ENCODE measurements at places on chromosomes 16 and 17.

DNA sequence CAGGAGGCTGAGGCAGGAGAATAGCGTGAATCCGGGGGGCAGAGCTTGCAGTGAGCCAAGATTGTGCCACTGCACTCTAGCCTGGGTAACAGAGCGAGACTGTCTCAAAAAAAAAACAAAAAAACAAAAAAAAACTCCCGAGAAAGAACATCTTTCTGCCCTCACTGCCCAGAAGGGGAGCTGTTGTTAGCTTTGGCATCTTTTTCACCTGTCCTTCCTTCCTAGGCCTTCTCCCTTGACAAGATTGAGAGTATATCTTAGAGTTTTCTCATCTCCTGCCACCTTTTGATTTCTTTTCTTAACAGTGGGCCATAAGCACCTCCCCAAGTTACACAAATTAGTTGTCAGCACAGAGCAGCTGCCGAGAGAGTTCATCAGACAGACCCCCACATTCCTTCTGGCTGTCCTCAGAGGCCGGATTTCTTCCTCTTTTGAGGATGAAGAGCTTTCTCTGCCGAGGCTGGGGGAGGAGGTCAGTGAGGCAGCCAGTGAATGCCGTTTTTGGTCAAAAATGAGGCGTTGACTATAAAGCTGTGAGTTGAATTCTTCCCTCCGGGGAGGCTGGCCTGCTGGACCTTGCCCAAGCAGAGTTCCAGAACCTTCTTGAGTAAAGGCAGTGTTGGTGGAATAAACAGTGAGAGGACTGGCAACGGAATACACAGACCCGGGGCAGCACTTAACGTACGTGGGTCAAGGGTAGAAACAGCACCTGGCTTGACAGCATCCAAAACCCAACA lies 127.0 kb downstream of the ABCC6 start:
- no peak for DNase-seq

DNA sequence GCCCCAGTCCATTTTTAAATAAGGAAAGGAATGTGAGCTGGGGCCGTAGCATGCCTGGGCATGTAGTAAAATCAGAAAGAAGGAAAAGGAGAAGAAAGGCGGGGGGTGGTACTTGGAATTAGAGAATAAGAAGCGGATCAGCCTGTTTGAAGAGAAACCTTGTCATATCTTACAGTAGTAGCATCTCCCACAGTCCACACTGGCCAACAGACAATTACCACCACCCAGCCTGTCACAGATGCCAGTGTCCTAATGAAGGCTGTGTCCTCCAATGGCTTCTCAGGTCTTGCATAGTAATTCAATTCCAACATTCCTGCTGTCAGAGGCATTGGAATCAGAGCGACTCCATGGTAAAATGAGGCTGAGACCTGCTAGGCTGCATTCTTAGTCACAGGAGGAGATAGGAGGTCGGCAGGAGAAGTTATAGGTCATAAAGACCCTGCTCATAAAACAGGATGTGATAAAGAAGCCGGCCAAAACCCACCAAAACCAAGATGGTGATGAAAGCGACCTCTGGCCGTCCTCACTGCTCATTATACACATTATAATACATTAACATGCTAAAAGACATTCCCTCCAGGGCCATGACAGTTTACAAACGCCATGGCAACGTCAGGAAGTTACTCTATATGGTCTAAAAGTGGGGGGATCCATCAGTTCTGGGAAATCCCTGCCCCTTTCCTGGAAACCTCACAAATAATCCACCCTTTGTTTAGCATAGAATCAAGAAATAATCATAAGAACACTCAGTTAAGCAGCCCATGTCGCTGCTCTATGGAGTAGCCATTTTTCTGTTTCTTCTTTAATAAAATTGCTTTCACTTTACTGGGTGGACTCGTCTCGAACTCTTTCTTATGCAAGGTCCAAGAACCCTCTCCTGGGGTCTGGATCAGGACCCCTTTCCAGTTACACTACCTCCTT lies 9.6 kb upstream of the AKAP10 start:
- no peak for DNase-seq

- no peak for DNase-seq
Measured at GRCh38 chr16:31063843-31064611, 10.0 kb downstream of the ZNF668 start.

DNA sequence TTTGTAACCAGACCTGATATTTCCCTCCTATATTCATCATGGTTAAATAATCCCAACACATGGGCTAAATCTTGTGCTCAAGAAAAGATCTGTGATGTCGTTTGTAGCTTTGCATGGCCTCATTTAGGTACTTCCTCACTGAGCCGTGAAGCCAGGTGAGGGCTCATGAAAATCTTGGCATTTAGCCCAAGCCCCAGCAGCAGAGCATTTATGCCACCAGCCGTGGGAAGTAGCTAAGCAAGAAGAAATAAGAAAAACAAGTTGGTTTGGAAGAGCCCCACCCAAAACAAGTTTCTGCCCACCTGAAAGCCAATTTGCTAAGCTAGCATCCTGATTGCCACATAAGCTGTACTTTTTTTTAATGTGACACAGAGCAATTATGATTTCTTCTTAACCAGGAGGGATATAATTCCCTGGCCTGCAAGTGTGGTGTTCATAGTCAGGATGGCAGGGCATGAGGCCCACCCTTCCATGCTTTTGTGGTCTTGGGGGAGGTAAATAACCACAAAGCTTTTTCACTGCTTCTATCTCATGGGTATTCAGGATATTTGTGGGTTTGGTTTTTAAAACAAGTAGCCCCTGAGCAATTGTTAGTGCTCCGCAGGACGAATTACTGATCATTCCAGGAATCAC lies 10.5 kb downstream of the TMIGD1 start:
- DNase-seq: no peak

- no peak for DNase-seq
Measured at GRCh38 chr16:69382421-69382820, 3.4 kb downstream of the TERF2 start.

- no peak for DNase-seq
Measured at GRCh38 chr17:28112606-28113005, 70.1 kb downstream of the NLK start.

- no peak for DNase-seq
Measured at GRCh38 chr16:27398894-27399853, 2.8 kb upstream of the IL21R start.

GRCh38 chr17:50458701-50459676 lies 9.7 kb downstream of the CHAD start:
- DNase-seq: no peak

DNA sequence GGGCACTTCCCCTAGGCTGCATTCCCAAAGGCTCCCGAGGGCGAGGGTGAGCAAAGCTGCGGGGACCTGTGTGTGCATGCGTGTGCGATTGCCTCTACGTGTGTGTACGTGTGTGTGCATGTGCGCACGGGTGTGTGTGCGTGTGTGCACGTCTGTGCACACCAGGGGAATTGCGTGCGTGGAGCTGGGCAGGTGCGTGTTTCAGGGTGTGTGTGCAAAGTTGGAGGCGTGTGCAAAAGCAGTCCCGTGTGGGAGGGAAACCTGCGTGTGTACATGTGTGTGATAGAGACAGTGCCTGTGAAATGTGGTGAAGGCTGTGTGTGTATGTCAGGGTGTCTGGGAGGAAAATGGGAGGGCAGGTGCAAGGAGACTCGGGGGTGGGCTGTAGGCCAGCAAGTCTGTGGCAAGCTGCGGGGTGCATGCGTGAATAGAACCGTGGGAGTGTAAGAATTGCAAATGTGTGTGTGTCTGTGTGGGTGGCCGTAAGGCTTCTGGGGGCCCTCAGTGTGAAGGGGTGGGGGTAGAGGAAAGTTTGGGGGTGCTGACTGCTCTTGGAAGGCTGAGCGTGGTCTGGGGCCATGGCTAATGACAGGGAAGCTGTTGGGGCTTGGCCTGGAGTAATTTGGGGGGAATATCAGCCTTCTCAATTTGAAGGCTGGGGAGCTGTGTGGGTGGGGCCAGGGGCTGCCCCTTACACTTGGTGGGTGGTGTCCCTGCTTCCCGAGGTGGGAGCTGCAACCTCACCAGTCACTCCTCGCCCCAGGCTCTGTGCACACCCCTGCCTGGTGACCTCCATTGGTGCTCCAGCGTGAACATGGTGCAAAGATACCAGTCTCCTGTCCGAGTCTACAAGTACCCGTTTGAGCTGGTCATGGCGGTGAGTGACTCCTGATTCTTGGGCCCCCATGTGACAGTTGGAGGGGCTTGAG lies 644 bp downstream of the SEC14L5 start:
- DNase-seq: no peak

DNA sequence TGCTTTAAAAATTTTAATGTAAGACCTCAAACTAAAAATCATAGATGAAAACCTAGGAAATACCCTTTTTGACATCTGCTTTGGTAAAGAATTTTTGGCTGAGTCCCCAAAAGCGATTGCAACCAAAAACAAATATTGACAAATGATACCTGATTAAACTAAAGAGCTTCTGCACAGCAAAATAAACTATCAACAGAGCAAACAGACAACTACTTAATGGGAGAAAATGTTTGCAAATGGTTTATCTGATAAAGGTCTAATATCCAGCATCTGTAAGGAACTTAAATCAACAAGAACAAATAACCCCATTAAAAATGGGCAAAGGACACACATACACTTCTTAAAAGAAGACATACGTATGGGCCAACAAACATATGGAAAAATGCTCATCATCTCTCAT lies 242.5 kb downstream of the BCAS3 start:
- DNase-seq: no peak

DNA sequence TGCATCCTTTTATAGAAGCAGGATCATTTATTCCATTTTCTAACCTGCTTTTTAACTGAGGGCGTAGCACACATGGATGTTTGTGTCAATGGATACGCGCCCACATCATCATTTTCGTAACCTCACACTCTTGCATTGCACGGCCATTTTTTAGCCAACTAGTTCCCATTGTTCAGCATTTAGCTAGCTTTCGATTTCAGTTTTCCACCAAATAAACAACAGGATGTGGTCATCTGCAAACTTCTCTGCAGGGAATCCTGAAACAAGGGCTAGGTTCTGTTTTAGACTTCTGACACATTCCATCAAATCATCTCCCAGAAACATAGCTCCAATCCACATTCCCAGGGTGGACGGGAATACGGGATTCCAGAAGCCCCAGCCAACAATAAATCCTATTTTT lies 6.4 kb downstream of the CYB561 start:
- no peak for DNase-seq

DNA sequence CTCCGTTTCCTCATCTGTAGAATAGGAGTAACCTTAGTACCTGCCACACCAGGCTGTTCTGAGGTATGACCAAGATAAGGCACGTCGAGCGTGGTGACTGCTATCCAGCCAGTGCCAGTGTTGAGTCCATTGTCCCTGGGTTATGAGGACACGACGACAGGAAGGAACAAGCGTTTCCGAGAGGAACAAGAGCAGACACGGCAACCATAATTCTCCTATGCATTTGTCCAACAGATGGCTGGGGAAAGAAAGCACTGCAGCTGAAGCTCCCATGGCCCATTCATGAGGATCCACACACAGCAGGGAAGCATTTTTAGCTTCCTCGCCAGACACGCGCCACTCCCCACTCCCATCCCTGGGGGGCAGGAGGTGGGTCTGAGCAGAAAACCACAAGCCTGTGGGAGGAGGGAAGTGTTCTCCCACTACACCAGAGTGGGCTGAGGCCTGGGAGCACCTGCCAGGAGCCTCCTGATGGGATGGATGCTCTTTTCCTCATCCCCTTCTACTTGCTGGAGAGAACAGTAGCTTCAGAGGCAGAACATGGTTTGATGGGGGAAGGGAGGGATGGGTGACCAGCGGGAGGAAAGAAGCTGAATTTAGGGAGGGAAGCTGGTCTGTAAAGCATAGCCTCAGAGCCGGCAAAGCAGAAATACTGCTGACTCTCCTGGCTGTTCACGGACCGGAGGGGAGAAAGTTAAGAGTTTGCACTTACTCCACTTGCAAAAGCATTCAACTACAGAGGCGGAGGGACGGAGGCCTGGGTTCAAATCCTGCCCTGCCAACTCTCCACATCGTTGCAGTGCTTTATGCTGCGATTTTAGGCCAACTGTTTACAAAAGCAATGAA lies 2.7 kb downstream of the COTL1 start:
- DNase-seq: no peak

GRCh38 chr17:66655861-66656260 lies 179.1 kb upstream of the CACNG5 start:
- DNase-seq: no peak

GRCh38 chr17:46044286-46044928 lies 45.4 kb downstream of the STH start:
- peak; percentile 83 for DNase-seq

- DNase-seq: no peak
Measured at GRCh38 chr16:880471-881171, 80.1 kb upstream of the GNG13 start.

DNA sequence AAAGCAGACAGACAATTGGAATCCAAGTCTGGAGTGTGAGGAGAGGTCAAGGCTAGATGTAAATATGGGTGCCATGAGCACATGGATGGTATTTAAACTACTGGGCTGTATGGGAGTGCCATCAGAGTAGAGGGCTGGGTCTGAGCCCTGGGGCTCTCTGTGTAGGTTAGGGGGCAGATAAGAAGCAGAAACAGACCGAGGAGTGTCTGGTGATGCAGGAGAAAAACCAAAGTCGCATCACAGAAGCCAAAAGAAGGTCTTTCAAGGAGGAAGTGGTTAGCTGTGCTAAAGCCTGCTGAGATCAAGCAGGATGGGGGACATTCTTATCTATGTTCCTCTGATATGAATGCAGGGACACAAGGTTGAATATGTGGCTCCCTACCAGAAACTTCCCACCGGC lies 1.9 kb downstream of the TSEN54 start:
- DNase-seq: no peak

GRCh38 chr17:21689604-21690003 lies 2.7 kb upstream of the KCNJ18 start:
- no peak for DNase-seq

DNA sequence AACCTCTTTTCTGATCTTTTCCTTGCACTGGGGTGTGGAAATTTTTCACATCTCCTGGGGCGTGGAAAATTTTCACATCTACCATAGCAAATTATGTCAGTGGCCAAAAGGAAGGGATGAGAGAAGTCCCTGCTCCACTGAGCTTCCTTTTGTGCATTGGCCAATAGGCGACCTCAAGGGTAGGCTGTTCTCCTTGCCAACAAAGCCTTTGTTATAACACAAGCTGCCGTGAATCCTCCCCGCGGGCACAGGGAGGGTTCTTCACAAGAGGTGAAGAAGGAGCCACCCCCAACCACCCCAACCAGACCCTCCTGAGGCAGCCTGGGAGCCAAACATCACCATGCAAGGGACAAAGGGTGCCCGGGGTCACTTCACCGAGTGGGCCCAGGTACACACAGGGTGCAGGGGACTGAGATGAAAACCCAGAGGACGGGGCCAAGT lies 6.5 kb downstream of the SLC5A11 start:
- DNase-seq: no peak

GRCh38 chr17:35345926-35346771 lies 27.3 kb downstream of the SLFN11 start:
- peak; percentile 59 for DNase-seq

GRCh38 chr16:11801481-11802021 lies 4.5 kb upstream of the ZC3H7A start:
- DNase-seq: no peak

GRCh38 chr17:57309479-57309878 lies 53.2 kb downstream of the MSI2 start:
- DNase-seq: no peak

DNA sequence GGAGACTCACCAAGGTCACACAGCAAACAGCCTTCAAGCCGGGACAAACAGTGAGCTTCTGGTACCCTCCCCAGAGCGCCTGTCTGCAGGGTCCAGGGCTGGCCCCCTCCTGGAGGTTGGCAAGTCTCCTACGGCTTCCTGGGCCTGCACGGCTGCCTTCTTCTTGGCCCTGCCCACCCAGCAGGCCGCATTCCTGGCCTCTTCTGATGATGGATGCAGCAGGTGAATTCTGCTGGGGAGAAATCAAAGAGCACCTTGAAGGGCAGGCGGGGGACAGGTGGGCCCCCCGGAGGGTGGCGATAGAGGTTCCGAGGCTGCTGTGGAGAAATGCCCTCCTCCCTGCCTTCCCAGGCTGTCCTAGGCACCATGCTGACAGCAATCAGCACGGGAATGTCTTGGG lies 3.8 kb upstream of the NOS2 start:
- no peak for DNase-seq
